ENCODE measurements at places on chromosomes 5 and 9.

DNA sequence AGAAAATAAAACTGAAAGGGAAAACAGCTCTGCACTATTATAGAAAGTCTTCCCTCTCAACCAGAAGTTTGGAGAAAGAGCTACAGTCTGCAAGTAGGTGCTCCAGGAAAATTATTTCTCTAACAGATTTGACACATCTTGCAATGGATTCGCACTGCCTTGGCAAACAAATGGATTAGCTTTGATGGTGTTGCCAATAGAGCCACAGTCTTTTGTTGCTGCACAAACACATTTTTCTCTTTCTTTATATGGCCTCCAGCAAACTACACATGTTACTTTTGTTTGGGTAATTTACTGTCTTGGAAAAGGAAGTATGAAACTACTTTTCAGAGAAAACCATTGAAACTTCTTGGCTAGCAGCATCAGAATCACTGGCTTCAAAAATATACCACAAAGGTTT, 523.1 kb downstream of the EFNA5 start:
- DNase-seq, result no peak

DNA sequence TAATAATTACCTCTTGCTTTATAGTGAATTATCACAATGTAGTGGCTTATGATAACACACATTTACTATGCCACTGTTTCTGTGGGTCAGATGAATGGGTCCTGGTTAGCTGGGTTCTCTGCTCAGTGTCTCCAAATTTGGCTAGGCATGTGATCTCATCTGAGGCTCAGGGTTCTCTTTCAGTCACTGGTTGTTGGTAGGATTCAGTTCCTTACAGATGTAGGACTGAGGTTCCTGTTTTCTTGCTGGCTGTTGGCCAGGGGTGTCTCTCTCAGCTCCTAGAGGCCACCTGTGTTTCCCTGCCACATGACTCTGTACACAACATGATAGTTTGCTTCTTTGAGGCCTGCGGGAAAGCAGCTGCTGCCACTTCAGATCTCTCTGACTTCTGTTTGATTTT, 7.1 kb downstream of the NFX1 start:
- DNase-seq, result no peak

- DNase-seq, result no peak
Observed at GRCh38 chr9:27453860-27454553, 70.1 kb upstream of the IFNK start.

GRCh38 chr5:37722236-37723161, 117.3 kb downstream of the GDNF start:
- no peak for DNase-seq

- DNase-seq, result no peak
Observed at GRCh38 chr5:149489605-149490037, 61.6 kb downstream of the CSNK1A1 start.

DNA sequence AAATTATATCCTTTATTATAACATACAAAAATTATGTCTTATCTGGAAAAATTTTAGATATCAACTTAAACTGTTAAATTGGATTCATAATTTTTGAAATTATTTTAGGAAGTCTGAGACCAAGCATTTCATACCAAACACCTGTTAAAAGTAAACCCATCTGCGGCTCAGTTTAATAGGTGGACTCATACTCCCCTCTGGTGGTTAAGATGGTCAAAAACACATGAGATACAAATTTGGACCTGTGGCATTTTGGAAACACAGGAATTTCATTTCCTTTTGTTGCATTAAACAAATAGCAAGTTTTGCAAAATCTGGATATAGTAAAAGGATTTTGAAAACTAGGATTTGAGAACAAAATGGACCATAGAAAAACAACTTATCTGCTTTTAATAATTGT, 53.7 kb downstream of the RGMB start:
- no peak for DNase-seq

DNA sequence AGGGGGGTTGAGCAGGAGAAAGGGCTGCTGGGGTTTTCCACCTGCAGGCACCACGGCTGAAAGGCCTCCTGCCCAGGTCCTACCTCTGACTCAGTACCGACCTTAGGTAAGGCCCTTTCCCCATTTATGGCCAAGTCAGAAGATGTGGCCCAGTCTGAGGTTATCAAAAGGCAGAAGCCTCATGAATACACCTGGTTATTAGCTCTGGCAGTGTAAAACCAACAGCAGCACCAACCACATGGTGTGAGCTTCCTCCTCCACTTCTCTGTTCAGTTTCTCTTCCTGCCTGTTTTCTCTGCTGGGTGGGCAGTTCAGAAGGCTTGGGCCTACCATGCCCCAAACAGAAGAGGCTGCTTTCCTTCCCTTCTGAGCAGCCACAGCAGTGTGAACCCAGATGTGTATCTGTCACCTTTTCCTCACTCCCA, 86.9 kb downstream of the UGCG start:
- DNase-seq, result no peak

DNA sequence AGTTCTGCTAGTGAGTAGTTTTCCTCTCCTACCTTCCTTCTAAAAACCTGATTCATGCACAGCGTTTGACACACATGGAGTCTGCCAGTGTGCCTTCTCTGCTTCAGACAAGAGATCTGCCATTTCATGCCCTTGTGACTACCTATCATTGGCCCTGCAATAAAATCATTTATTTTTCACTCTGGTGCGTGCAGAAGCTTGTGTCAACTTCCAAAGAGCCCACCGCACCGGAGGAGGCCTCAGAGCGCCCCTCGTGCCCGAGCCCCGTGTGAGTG, 13.7 kb downstream of the HNRNPH1 start:
- DNase-seq, result no peak

DNA sequence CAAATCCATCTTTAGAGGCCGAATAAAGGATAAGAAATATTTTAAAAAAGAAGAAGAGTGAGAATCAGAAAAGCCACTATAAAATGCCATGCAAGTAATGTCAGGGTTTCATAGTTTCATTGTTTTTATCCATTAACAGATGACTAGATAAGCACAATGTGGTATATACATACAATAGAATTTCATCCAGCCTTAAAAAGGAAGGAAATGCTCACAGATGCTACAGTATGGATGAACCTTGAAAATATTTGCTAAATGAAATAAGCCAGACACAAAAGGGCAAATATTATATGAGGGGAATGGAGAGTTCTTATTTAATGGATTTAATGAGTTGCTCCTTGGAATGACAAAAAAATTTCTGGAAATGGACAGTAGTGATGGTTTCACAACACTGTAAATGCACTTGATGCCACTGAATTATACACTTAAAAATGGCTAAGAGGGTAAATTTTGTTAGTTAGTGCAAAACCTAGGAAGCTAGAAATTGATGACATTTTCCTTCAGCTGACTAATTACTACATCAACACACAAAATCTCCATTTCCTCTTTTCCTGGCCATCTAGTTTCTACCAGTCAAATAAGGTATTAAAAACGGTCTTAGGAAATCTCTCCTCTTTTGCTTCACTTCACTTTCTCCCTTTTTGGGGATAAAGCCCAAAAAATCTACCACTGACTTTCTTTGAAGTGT, 86.6 kb downstream of the GNA14 start:
- no peak for DNase-seq

All from activated CD4-positive, alpha-beta T cell treated with anti-CD3 and anti-CD28 coated beads for 24 hours (primary cell).